Esophagus muscularis mucosa (tissue), 4 donors: ENCODE measurements at places on chromosomes 2 and 18. TPM values are rescaled to one million over a fixed set of nuclear protein-coding genes. Genes with fewer than 3 reads are reported as not detected.

- no peak for DNase-seq
These were observed 26.9 kb downstream of the DNAH7 start for GRCh38 chr2:196041786-196042185.

Gene ASXL3
- total RNA-seq, result 0.66 TPM

Gene DCDC2C
- total RNA-seq, result not detected

Gene RBBP8
- total RNA-seq, result 17.9 TPM

Gene MRPL30
- 20.6 TPM for total RNA-seq
